HFFc6 (cell line): ENCODE measurements at places on chromosomes 7 and 10. TPM values are rescaled to one million over a fixed set of nuclear protein-coding genes. Genes with fewer than 3 reads are reported as not detected.

Gene PTPRZ1
- total RNA-seq = 0.07 TPM in 1 of 3 replicates, not detected in the others

Gene ABCB4
- total RNA-seq = not detected in 3 replicates

Gene EGFR
- total RNA-seq = 64.3 to 78.4 TPM (median 68.0 TPM) in 3 replicates

Gene NXPH1
- not detected in 3 replicates for total RNA-seq

Gene UBTD1
- 34.4 to 45.7 TPM (median 42.7 TPM) in 3 replicates for total RNA-seq

Gene BTBD16
- total RNA-seq = not detected in 3 replicates

Gene EIF3A
- 121 to 140 TPM (median 130 TPM) in 3 replicates for total RNA-seq

Gene PON3
- total RNA-seq = not detected in 3 replicates

Gene PHKG1
- total RNA-seq = 0.27 to 0.31 TPM (median 0.29 TPM) in 3 replicates

Gene ZNF488
- 0.11 TPM in 1 of 3 replicates, not detected in the others for total RNA-seq

Gene STK31
- not detected in 3 replicates for total RNA-seq

Gene SLC39A12
- total RNA-seq = not detected in 3 replicates

Gene ENO4
- 0.55 TPM in 1 of 2 replicates, not detected in the other for total RNA-seq

Gene ZRANB1
- 11.3 to 12.5 TPM (median 12.5 TPM) in 3 replicates for total RNA-seq

Gene TBX20
- total RNA-seq = not detected in 3 replicates

Gene GDF10
- total RNA-seq = not detected in 3 replicates

Gene ZNF438
- 2.9 to 3.7 TPM (median 3.6 TPM) in 3 replicates for total RNA-seq

Gene MEOX2
- total RNA-seq = not detected in 3 replicates

Gene FEZF1
- not detected in 2 replicates for total RNA-seq

Gene ODAD2
- 10.3 to 19.9 TPM (median 11.0 TPM) in 3 replicates for total RNA-seq

Gene TAC1
- total RNA-seq = not detected in 3 replicates

Gene PAX4
- not detected in 3 replicates for total RNA-seq

Gene FAM24A
- total RNA-seq = not detected in 3 replicates

Gene MALSU1
- 77.7 to 90.5 TPM (median 80.8 TPM) in 3 replicates for total RNA-seq

Gene TAS2R3
- not detected in 2 replicates for total RNA-seq

Gene GRID1
- total RNA-seq = not detected in 3 replicates

Gene WNT8B
- total RNA-seq = not detected in 3 replicates
